Omental fat pad (tissue), 4 donors: ENCODE measurements at places on chromosomes 4 and X.

DNA sequence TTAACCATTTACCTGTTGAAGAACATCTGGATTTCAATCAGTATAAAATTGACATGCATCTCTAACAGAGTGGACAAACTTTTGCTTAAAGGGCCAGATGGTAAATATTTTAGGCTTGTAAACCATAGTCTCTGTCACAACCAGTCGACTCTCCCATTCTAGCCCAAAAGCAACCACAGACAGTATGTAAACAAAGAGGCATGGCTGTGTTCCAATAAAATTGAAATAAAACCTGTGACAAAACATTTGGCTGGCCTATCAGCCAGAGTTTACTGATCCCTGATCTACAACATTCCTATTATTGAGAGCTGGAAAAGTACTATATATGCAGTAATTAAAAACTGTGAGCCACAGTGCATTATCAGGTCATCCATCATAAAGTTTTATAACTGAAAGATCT lies 3.2 kb downstream of the CENPC start:
- no peak for DNase-seq

GRCh38 chrX:13223868-13224567 lies 95.8 kb downstream of the ATXN3L start:
- no peak for DNase-seq

GRCh38 chr4:186172546-186172945 lies 18.8 kb upstream of the CYP4V2 start:
- no peak for DNase-seq

- DNase-seq = no peak
Measured at GRCh38 chr4:158543191-158543590, 21.5 kb downstream of the RXFP1 start.

- DNase-seq = no peak
Measured at GRCh38 chr4:150561143-150561737, 20.7 kb upstream of the MAB21L2 start.

DNA sequence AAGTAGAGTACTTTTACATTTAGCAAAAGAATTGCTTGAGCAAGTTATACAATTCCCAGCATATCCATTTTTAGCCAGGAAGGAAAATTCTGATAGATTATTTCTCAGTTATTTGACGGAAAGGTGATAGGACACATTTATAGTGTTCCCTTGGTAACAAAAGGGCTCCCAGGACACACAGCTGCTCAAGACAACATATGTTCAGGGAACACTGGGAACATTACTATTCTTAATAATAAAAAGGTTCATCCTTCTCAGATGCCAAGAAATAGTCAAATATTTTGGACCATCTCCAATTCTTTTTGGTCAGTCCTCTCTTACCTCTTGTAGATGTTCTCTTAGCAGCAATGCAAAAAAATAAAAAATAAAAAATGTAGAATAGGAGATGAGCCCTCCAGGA lies 66.8 kb upstream of the SMAD1 start:
- no peak for DNase-seq

- DNase-seq = no peak
Measured at GRCh38 chr4:76697129-76697803, 200.7 kb downstream of the SOWAHB start.

DNA sequence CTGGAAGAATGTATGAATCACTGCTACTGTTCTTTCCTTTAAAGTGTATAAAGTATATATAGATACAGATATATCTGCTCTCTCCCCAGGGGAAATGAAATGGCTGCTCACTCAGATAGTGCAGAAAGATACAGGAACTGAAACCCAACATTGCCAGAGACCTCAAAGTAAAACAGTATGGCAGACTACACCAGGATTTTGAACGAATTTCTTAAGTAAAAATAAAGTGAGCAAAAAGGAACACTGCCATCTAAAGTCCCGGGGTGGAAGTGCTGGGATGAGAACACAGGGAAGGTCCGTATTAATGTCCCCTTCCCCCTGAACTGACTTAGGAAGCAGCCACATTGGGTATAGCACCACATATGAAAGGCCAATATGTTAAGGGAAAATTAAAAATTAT lies 93.4 kb downstream of the TMA16 start:
- DNase-seq = no peak

DNA sequence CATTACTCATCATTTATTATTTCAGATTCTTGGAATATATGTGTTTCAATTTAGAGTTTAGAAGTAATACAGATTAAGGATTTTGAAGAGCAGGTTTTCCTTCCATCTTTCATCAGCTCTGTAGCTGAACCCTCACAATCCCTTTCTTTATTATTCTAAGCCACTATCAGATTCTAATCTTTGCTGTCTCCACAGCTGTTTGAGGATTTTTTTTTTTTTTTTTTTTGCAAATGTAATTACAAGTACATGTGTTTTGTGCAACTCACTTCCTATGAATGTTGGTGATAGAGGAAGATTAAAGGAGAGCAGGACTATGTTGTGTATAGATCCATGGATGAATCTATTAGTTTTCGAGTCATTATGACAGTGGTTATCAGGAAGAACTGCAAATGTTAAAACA lies 87.4 kb upstream of the TENM3 start:
- DNase-seq = no peak

- DNase-seq = no peak
Measured at GRCh38 chrX:102672856-102673255, 21.6 kb downstream of the GPRASP1 start.

DNA sequence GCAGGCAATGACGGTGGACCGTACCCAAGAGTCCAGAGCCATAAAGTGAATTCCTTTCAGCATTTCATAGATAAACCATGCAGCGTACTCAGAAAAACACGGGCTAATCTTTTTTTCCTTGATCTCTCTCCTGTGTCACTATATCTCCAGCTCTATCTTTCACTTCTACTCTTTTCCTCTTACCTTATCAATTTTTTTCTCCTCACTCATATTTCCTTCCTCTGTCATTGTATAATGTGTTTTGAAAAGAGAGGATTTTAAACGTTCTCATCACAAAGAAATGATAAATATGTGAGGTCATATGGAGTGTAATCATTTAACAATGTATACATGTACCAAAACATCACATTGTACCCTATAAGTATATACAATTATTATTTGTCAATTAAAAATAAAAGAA lies 176.5 kb downstream of the CPE start:
- DNase-seq = no peak

DNA sequence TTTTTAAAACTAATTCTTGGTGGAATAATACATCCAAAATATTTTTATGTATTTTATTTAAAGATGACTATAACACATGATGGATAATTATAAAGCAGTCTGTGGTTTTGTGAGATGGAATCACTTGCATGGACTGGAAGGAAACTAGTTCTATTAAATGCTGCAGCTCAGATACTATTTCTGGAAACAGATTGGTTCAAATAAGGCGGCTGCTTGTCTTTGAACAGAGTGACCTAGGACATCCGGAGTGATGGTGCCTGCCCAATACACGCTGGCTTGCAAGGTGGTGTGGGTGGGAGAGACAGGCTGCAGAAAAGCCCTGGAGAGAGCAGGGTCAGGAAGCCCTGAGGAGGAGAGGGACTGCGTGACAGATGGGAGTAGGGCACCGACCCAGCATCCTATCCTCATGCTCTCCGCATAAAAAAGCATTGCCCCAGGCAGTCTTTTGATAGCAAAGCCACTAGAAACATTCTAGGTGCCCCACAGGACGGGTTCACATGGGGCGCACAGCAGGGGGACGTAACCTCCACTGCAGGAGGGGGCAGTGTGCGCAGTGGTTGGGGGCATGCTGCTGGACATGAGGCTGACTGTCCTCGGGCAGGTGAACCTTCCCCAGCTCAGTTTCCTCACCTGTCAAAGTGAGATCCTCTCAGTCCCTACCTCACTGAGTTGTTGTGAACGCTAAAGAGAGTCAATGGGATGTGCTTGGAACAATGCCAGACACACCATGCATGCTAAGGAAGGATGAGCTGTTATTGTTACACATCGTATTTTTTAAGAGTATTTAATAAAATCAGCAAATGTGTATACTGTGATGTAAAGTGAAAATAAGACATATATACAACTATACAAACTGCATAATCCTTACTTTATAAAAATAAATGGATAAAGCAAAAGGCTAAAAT lies 71.3 kb downstream of the EVC2 start:
- no peak for DNase-seq

DNA sequence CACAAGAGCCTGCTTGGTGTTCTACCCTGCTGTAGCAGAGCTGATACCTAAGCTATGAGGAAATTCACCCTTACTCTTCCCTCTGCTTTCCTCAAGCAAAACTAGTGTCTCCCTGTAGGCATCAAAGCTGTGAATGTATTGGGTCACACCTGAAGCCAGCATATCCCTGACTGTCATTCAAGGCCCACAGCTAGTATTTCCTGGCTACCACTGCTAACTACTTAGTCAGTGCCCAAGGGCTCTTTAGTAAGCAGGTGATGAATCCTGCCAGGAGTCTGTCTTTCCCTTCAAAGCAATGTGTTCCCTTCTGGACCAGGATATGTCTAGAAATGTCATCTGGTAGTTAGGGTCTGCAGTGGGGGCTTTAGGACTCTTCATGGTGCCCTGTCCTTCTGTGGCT lies 125.7 kb downstream of the RPA4 start:
- DNase-seq = no peak

DNA sequence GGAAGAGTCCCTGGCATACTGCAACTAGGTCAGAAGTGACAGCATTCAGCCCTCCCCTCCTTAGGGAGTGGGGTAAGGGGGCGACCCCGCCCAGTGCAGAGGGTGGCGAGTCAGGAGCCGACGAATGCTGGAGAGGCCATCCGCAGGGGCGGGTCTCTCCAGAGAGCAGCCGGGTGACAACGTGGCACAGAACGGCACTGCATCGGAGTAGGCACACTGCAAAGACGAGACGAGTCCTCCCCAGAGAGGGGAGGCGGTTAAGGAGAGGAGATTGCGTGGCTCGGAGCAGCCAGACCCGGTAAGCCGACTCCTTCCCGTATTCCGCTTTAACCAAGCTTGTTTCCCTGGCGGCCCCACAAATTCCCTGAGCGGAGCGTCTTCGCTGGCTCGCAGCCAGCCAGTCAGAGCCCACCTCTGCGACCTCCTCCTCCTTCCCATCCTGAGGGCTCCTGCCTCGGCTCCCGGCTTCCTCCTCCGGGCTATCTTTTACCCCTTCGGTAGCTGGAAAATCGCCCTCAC lies 54.9 kb downstream of the LINC00632 start:
- no peak for DNase-seq
